ENCODE measurements at places on chromosomes 7 and 10. TPM values are rescaled to one million over a fixed set of nuclear protein-coding genes. Genes with fewer than 3 reads are reported as not detected.

VWDE gene
- total RNA-seq = under 0.01 TPM

GNGT1 gene
- total RNA-seq = not detected

HGF gene
- 41.3 TPM for total RNA-seq

TMEM176B gene
- not detected for total RNA-seq

- peak; percentile 19 for DNase-seq
Measured at GRCh38 chr10:14020037-14020664, 310.6 kb downstream of the FRMD4A start.

DNA sequence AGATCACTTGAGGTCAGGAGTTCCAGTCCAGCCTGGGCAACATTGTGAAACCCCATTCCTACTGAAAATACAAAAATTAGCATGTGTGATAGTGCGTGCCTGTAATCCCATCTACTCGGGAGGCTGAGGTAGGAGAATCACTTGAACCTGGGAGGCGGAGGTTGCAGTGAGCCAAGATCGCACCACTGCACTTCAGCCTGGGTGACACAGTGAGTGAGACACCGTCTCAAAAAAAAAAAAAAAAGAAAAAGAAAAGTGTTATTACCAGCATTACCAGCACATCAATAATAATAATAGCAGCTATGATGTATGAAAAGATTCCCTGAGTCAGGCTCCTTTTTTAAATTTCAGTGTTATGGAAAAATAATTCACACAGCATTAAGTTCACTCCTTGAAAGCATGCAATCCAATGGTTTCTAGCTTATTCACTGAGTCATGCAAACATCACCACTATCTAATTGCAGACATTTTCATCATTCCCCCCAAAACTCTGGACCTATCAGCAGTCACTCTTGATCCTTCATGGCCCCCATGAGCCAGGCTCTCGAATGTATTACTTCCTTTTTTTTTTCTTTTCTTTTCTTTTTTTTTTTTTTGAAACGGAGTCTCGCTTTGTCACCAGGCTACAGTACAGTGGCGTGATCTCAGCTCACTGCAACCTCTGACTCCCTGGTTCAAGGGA lies 228.4 kb downstream of the FANK1 start:
- peak; percentile 78 for DNase-seq

DNA sequence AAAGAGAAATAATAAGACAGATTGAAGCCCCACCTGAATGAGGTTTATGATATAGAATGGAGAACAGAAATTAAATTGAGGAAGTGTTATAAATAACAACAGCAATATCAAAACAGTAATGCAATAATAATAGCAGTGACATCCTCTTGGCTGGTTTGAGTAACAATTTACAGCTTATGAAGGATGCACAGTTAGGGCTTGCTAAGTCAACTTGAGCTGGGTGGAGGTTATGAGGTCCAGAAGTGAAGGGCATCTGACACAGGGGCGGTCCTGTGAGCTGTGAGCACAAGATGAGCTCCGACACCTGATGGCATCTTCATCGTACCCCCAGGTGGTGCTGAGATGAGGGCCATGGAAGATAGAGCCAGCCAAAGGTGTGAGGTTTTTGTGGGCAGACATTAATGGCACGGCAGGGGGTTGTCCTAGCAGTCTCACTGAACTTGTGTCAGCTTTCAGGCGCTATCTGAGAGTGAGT lies 30.5 kb downstream of the ARHGAP22 start:
- DNase-seq = no peak

GRCh38 chr7:37571806-37572205 lies 111.8 kb upstream of the GPR141 start:
- DNase-seq = no peak

GRCh38 chr10:75137533-75138438 lies 26.3 kb downstream of the SAMD8 start:
- peak; percentile 88 for DNase-seq

GRCh38 chr10:120387326-120387725 lies 69.7 kb upstream of the PLPP4 start:
- DNase-seq = peak; percentile 63

- DNase-seq = no peak
Measured at GRCh38 chr7:75915416-75916156, 631 bp downstream of the POR start.

DNA sequence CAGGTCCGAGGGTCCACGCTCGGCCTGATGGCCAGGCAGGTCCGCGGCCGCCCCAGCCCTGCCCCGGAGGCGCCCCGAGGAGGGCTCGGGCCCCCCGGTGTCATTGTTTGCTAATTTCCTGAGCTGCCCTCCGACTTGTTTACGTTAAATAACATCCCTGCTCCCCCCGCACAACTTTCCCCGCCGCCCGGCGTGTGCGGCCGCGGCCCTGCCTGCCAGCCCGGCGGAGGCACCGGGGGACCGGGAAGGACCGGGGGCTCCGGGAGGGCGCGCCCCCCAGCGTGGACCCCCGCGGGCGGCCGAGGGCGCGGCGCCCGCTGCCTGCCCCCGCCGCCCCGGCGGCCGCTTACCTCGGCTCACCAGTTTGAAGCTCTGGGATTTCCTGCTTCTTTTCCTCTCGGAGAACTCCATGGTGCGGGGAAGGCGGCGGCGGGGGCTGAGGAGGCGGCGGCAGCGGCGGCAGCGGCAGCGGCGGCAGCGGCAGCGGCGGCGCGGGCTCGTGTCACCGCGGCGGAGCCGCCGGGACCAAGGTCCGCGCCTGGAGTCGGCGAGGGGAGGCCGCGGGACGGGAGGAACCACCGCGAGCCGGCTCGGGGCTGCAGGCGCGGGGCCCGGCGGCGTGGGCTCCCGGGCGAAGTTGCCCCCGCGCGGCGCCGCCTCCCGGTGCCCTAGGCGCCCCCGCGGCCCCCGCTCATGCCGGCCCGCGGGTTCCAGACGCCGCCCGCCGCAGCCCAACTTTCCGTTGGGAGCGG lies 515 bp downstream of the BEND7 start:
- DNase-seq = peak; percentile 92

- DNase-seq = no peak
Measured at GRCh38 chr7:22861576-22861975, 38.9 kb upstream of the TOMM7 start.

- no peak for DNase-seq
Measured at GRCh38 chr7:107931740-107932515, 40.9 kb downstream of the DLD start.

Data from osteoblast (primary cell).